ENCODE measurements at places on chromosomes 13 and 19.
A peak's percentile ranks its signal among the peaks of the same experiment; 100 is the strongest.

DNA sequence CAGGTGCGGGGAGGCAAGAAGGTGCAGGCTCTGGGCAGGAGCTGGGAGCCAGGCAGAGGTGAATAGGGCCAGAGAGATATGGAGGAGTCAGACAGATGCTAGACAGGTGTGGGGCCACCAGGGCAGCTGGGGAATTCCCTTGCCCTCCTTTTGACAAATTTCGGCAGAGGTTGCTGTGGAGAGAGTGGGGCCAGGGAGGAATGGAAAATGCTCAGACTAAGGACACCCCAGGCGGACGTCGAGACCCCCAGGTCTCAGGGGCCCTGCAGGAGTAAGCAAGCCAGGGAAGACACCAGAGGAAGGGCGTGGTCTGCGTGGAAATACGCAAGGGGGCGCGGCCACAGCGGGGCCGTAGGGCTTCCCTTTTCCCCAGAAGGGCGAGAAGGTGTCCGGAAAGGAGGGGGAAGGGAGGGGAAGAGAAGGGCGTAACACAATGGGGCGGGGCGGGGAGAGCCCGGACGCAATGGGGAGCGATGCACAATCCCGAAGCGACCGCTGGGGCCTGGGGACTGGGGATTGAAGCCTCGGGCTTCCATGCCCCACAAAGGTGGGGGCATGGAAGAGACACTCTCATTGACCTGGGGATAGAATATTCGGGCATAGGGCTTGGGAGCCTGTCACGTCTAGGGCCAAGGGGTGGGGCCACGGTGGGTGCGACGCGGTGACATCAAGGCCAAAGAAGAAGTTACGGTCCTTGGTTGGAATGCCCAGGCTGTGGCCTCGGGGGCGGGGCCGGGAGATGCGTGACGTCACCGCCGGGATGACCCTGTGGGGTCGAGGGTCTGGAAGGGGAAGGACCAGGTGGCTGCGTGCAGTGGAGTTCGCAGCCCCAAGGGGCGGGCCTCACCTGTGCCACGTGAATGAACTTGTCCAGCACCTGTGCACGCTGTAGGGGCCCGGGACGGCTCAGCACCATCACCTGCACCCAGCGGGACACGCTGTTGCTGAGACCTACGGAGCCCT, 8.2 kb downstream of the RASGRP4 start:
- peak; percentile 57 for DNase-seq

- no peak for DNase-seq
Measured at GRCh38 chr13:37598597-37598996, at the start of gene POSTN. Gene POSTN (minus strand): TSS chr13:37598768. CDS start chr13:37598726, 42 bp downstream.

GRCh38 chr13:42211704-42212464, 60.1 kb upstream of the AKAP11 start:
- DNase-seq, result no peak

DNA sequence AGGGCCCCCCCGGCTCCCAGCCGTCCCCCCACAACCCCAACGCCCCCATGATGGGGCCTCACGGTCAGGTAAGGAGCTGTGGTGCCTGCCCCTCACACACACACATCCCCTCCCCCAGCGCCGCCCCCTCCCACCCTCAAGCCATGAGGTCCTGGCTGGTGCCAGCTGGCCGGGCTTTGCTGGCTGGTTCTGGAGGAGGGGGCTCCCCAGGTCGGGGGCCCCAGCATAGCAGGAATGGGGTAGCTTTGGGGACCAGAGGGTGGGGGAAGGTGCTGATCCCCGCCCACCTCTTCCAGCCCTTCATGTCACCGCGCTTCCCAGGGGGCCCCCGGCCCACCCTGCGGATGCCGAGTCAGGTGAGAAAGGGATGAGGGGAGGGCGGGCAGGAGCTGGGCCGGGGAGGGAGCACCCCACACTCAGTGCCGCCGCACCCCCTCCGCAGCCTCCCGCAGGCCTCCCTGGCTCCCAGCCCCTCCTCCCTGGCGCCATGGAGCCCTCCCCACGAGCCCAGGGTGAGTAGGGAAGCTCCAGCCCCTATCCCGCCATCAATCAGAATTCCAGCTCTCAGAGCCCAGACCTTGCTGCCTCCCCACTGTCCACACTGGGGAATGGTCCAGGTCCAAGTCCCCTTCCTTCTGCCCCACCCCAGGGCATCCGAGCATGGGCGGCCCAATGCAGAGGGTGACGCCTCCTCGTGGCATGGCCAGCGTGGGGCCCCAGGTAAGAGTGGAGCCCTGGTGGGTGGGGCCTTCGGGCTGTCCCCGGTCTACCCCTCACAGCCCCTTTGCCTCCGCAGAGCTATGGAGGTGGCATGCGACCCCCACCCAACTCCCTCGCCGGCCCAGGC, 6.4 kb downstream of the ISYNA1 start:
- no peak for DNase-seq

DNA sequence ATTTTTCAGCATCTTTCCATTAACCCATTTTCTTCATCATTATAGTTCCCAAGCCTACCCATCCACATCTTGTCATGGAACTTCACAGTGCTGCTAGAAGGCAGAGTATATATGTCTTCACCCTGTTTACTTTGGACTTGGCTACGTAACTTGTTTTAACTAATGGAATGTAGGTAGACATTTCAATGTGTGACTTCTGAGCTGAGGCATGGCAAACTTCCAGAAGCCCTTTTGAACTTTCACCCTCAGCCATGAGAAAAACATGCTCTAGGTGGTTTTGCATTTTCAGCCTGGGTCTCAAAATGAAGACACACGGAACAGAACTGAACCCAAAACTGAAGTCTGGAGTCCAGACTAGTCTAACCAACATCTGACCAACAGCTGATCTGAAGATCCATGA, 3.2 kb downstream of the TEX30 start:
- DNase-seq, result no peak

GRCh38 chr13:51057906-51058305, 53.2 kb downstream of the C13orf42 start:
- no peak for DNase-seq

- no peak for DNase-seq
Measured at GRCh38 chr19:40252395-40252794, 25.9 kb upstream of the CCNP start.

DNA sequence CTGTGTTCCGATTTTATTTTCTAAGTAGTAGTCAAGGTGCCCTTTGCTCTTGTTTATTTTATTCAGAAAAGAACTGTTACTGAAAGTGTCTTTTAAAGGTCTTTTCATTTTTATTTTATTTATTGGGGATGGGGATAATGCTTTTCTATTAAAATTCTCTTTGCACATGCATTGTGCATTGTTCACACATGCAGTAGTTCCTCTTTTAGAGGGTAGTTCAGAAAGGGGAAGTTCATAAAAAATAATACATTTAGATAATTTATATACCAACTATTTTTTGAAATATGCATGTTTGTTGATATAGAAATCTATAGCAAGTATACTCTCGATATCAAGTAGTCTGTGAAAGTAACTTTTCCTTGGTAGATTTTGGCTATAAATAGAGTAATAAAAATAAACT, 3.5 kb downstream of the GPC5 start:
- no peak for DNase-seq

- no peak for DNase-seq
Measured at GRCh38 chr13:20264271-20265018, 32.3 kb upstream of the GJB6 start.

GRCh38 chr13:110290826-110291225, 16.1 kb downstream of the COL4A1 start:
- DNase-seq, result no peak

DNA sequence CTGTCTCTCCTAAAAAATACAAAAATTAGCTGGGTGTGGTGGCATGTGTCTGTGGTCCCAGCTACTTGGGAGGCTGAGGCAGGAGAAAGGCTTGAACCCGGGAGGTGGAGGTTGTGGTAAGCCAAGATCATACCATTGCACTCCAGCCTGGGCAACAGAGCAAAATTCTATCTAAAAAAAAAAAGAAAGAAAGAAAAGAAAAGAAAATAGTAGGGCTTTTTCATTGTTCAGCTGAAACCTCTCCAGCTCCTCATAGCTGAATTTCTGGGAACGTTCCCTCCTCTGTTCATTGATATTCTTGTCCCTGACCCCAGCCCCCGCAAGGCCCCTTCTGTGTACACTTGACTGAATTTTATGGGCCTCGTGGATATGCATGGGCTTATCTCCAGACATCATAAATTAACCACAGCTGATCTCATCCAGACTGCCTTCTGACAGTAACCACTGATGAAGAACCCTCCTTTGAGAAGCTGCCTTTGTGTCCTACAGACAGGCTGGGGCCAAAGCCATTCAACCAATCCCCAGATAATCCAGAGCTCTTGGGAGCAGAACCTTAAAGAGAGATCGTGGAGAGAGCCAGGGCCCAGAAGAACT, at the start of gene ELSPBP1:
TSS of gene ELSPBP1 (plus strand) at position 424 of the 594 bp plus-strand sequence. CDS start 14,036 bp downstream, outside the sequence.
- no peak for DNase-seq

GRCh38 chr13:24165746-24166145, 5.2 kb downstream of the SPATA13 start:
- DNase-seq, result no peak

DNA sequence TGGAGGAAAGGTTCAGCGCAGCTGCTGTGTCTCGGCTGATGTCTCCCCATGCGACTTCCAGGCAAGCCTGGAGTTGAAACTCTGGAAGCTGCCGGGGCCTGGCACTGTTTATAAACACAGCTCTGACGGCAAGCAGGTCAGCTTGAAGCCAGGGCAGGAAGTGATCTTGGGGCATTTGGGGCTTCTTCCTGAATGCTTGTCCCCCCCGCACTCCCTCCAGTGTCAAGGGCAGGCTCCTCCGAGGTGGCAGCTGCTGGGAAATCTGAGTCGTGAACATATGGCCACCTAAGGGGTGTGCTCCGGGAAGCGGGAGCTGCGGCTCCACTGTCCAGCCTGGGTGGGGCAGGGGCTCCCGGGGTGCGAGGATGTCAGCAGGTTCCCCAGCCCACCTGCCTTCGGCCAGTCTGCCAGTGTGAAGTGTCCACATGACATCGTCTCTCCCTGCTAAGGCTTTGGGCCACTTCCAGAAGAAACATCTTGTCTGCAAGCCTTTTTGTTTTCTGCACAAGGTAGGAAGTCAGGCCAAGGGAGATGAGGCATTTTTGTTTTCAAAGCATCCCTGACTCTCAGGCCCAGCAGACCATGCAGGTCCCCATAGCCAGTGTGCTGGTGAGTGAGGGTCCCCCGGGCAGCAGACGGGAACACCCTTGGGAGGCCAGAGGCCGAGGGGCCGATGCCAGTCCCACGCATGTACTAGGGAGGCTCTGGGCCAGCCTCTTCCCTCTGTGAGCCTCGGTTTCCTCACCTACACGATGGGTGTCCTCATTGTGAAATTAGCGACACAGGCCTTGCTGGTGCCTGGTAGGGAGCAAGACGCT, 2.7 kb downstream of the PIAS4 start:
- no peak for DNase-seq

DNA sequence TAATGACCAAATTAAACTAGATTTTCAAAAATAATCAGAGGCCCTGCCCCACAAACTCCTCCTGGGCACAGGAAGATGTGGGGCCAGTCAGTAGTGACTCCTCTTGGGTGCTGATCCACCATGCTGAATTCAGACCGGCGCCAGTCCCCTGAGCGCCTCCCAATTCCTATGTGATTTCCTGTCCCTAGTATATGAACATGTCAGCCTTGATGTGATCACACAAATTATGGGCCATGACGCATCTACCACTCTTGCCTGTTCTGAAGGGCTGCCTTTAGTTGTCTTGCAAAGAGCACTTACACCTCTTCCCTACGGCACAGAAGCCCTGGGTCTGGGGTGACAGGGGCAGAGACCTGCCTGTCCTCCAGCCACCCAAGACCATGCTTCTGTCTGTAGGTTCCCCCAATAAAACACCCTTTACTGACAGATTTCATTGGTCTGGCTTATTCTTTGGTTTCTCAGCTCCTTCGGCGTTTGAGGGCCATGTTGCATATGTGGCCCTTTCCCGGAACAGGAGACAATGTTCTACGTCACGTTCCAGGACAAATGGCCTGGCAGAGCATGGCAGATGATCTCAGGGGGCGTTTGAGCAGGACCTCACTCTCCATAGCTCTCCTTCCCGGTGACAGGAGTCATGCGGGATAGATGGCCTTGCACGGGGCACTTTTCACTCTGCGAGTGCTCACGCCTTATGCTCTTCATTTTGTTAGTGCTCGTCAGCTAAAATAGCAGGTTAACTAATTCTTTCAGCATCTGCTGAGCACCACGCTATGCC, 5.6 kb upstream of the ATP11A start:
- DNase-seq, result no peak

- DNase-seq, result no peak
Measured at GRCh38 chr13:42762917-42763316, 18.5 kb upstream of the FAM216B start.

- DNase-seq, result no peak
Measured at GRCh38 chr19:52115526-52116053, 20.0 kb upstream of the ZNF841 start.

- DNase-seq, result peak; percentile 18
Measured at GRCh38 chr19:49421039-49421877, 2.0 kb downstream of the PTH2 start.

DNA sequence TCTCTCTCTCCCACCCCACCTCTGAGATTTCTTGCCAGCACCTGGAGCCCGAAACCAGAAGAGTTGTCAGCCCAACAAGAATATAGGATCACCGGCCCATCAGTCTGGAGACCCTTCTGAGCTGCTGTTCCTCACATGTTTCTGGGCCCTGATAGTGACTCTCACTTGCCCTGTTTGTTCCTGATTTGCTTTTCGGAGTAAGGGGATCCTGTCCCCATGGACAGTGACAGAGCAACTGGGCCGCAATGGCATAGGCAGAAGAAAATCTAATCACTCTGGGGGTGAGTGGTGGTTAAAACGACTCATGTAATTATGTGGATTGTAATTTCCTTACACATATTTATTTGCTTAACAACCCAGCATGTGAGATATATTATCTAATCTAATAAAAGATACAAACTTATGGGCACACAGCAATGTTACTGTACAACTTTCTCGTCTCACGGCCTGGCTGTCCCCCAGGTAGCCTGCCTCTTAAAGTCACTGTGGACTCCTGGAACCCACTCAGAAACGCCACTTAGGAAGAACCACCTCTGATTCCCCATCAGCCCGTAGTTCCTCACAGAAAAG, 663 bp upstream of the SMAD9 start:
- no peak for DNase-seq

DNA sequence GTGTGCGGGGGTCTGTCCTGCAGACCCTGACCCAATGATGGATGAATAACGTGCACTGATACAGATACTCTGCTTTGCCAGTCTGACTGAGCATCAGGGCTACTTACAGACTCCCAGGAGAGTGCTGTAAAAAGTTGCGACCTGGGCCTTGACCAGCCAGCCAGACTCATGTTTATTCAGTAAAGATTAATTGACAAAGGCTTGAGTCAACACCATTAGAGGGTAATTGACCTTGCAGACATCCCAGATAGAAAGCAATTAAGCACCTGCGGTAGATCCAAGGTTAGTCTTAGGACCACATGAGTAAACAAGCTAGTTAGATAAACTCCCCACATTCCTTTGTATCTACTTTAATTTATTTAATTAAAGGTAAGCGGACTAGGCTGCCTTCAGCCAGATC, 10.4 kb downstream of the NUDT19 start:
- no peak for DNase-seq

- no peak for DNase-seq
Measured at GRCh38 chr13:27280009-27280656, 9.5 kb downstream of the RASL11A start.

DNA sequence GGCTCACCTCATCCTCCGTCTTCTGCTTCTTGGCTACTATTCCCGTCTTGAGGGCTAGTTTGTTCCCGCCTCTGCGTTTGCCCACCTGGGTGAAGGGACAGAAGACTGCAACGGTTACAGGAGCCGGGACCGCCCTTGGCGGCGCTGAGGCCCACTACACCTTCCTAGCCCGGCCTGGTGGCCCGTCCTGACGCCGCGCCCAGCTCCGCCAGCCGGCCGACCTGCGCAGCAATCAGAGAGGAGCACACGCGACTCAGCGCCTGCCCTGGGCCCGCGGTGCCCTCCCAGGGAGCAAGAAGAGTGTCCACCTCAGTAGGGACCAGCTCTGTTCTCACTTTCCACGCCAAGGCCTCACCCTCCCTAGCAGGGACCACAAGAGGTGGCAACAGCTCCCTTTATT, 3.1 kb downstream of the TRIR start:
- no peak for DNase-seq
